ENCODE measurements at places on chromosomes 4 and X. TPM values are rescaled to one million over a fixed set of nuclear protein-coding genes. Genes with fewer than 3 reads are reported as not detected.
A peak's percentile ranks its signal among the peaks of the same experiment; 100 is the strongest.

The NXF2B gene
- total RNA-seq = not detected

The TLR6 gene
- 4.4 TPM for total RNA-seq

The MAML3 gene
- total RNA-seq = 0.40 TPM

The SOWAHD gene
- total RNA-seq = not detected

DNA sequence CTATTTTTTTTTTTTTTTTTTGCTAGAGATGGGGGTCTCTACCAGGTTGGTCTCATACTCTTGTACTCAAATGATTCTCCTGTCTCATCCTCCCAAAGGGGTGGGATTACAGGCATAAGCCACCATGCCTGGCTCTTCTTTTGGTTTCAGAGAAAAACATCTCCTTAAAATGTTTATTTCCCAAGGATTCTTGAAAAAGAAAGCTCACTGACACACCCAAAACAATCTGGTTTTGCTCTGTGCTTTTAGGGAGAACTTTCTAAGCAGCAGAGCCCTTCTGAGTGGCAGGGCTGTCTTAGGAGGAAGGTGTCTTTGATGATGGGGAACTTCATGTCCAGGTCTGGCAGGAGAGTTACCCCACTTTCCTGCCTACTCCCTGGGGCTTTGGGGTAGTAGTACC lies 1.2 kb downstream of the SOD3 start:
- peaks cover 26% of the 10 kb centered on the region for H3K27me3 ChIP-seq
- DNase-seq = no peak
- no peak overlapping the region for H3K4me3 ChIP-seq
- H3K27ac ChIP-seq = no peak overlapping the region

GRCh38 chrX:27598312-27598711 lies 8.2 kb downstream of the DCAF8L2 start:
- H3K36me3 ChIP-seq = no peaks in the 10 kb centered on the region
- no peaks in the 10 kb centered on the region for H3K4me1 ChIP-seq
- no peak overlapping the region for H3K27ac ChIP-seq
- no peak for DNase-seq

DNA sequence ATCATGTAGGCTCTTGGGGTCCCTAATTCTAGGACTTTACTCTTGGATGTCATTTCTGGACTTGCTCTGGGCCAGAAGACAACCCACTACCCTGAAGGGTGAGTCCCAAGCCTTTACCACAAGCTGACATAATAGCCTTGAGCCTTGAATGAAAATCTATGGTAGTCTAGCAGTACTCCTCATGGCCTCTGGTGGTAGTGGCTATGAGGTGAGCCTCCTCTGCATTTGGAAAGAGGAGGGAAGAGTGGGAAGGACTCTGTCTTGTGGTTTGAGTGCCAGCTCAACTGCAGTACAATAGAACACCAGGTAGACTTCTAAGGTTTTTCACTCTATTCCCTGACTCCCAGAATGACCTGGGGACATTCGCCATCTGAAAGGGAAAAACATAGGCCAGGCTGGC lies 96.5 kb downstream of the DCAF12L1 start:
- H3K4me1 ChIP-seq = no peaks in the 10 kb centered on the region
- no peak overlapping the region for H3K4me3 ChIP-seq
- DNase-seq = no peak
- H3K27me3 ChIP-seq = no peaks in the 10 kb centered on the region
- H3K36me3 ChIP-seq = no peaks in the 10 kb centered on the region

DNA sequence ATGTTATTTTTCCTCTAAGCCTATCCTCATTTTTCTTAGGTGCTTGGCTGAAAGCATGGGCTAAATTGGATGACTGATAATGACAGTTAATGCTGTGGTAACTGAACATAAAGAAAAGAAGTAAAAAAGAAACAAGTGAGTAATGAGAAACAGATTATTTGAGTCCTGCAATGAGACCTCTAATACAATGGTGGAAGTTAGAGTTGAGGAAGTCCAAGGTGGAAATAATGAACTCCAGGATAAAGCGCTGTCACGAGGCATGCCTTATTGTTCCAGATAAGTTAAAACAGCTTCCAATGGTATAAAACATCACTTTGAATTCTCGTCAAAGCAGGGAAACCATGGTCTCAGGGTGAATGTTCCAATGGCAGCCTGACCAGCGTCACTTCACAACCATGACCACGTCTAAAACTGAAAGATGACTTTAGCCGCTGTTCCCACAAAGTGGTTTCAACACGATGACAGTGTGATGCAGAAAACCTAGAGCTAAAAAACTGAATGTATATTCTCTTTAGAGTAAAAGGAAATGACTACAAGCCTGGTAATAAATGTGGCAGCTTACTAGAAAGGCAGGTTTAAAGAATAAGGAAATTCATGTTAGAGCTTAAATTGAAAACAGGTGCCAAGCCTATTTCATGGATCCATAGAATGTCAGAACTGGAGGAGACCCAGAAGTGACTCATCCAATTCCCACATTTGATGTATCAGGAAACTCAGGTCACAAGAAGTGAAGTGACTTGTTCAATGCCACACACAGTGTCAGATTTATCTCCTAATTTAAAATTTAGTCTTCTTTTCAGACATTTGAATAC lies 202.6 kb upstream of the GYPA start:
- H3K4me1 ChIP-seq = peaks cover 21% of the 10 kb centered on the region
- DNase-seq = no peak
- H3K27me3 ChIP-seq = no peaks in the 10 kb centered on the region
- H3K27ac ChIP-seq = peak overlapping the region; percentile 2

DNA sequence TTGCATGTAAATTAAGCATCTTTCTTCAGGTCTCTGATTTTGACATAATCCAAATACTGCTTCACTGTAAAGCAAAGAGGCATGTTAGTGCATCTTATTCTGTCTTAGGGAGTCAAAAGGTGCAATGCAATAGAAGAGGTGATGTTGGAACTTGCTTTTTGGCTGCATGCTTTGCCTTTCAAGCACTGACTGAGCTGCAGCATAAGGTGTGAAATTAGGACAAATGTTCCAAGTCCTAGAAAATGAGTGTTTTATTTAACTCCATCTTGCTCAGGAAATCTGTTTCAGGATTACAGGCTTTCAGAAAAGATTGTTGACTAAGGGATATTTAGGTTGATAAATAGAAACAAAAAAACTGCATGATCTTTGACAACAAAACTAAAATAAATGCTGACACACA lies 30.8 kb downstream of the NAA11 start:
- H3K36me3 ChIP-seq = no peaks in the 10 kb centered on the region
- no peaks in the 10 kb centered on the region for H3K4me1 ChIP-seq
- DNase-seq = no peak
- no peaks in the 10 kb centered on the region for H3K27me3 ChIP-seq
- H3K27ac ChIP-seq = no peak overlapping the region
- no peak overlapping the region for H3K4me3 ChIP-seq

- peaks cover 4% of the 10 kb centered on the region for H3K27me3 ChIP-seq
- no peaks in the 10 kb centered on the region for H3K36me3 ChIP-seq
- H3K27ac ChIP-seq = no peak within 1 kb of the TSS
- no peak within 1 kb of the TSS for H3K4me3 ChIP-seq
- DNase-seq = no peak
- no peaks in the 10 kb centered on the region for H3K4me1 ChIP-seq
Measured at GRCh38 chrX:80014141-80014940, at the start of gene TBX22. Gene TBX22, plus strand, starts transcription at chrX:80014753. Its CDS starts 7,517 bp downstream, at chrX:80022270.

All from natural killer cell treated with Interleukin-12 subunit alpha and Interleukin-12 subunit beta and Interleukin-15 and Interleukin-18, amount 100 ng/mL, for 72 hours (primary cell).